ENCODE measurements at places on chromosomes 5 and 9.
A peak's percentile ranks its signal among the peaks of the same experiment; 100 is the strongest.

- no peak for DNase-seq
These were observed 242.4 kb upstream of the MEF2C start for GRCh38 chr5:89125372-89125771.

DNA sequence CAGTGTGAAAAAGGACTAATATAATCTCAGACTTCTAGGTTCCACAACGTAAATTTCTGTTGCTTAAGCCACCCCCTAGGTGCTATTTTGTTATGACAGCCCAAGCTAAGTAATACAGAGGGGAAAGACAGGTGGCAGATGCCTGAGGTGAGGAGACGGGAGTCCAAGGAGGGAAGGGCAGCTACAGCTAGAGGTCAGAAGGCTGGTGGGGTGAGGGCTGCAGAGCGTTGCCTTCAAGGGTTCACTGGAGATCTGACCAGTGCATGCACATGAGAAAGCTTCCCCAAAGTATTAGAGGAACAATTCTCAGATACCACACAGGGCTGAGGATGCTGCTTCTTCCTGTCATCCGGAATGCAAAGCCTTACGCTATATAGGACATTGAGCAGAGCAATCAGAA, 104.7 kb upstream of the IRX4 start:
- no peak for DNase-seq

DNA sequence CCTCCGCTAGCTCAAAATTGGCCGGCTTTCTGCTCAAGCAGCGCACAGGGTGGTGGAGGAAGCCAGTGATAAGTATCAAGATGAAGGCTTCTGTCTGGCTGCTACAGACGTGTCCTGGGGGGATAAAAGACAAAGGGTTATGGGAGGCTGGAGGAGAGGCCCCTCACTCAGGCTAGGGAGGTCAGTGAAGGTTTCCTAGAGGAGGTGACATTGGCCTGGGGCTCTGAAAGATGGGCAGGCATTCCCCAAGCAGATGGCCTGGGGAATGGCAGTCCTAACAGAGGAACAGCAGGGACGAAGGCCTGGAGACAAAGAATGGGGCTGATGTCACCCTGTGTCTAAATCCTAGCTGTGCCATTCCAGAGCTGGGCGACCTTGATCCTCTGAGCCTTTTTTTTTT, 32.3 kb downstream of the OLFML2A start:
- DNase-seq: no peak

GRCh38 chr5:37931541-37931940, 91.7 kb upstream of the GDNF start:
- DNase-seq: no peak

- no peak for DNase-seq
These were observed 46.5 kb downstream of the MAPKAP1 start for GRCh38 chr9:125660557-125660956.

- DNase-seq: peak; percentile 96
These were observed 63.7 kb upstream of the ANGPTL2 start for GRCh38 chr9:127185931-127186781.

DNA sequence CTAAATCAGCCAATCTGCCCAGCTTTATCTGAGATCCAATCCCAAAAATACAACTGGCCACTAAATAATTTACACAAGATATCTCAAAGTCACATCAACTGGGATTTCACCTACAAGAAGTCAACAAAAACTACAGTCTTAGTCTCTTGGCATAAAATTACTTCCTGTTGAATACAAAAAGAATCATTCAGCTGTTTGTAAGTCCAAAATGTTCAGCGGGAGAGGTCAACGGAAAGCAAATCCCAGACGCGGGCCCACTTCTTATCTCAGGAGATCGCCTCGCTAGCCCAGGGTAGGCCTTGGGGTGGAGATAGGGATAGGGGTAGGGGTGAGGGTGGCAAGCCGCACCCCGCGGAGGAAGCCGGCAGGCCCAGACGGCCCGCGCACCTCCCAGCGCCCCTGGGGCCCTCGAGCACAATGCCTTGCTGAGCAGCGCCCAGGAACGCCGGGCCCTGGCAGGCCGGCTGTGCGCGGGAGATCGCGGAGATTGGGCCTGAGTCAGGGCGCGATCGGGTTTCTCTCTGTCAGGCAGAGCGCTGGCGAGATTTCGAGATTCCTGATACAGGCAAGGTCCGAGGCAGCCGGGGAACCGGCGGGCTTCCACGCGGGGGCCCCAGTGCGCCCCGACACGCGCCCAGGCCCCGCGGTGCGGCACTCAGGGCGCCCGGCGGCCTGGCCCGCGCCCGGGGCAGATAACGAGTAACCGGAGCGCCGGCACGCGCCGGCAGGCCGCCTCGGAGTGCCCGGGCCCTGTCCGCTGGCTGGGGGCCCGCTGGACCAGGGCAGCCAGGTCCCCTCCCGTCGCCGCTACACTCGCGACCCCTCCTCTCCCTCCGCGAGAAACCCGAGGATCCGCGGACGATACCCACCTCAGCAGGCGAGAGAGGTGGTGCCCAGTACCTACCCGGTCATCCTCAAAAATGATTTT, 601 bp downstream of the HINT1 start:
- DNase-seq: peak; percentile 76
